Stimulated activated CD4-positive, alpha-beta T cell treated with anti-CD3 and anti-CD28 coated beads, TNF-alpha, amount 100 ng/mL, for 1 hour (primary cell): ENCODE measurements at places on chromosomes 5 and 9.

- DNase-seq, result no peak
These were observed 1.1 kb downstream of the PLK2 start for GRCh38 chr5:58458743-58459145.

- DNase-seq, result no peak
These were observed 89.1 kb upstream of the LIFR start for GRCh38 chr5:38645508-38645907.

DNA sequence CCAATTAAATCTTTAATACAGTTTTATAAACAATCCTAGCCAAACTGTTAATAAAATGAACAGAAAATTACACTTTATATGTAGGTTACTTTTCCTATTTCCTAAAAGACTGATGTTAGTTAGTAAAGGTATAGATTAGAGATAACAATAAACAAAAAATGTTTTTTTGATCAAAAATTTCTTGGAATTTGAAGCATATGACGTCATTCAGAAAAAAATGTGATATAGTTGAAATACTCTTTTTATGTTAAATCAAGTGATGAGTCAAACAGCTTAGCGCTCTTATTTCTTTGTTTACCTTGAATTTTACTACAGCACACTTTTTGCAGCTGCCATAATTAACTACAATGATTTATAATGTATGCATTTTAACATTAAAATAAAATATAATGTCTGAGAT lies 195.8 kb downstream of the SLC12A2 start:
- DNase-seq, result no peak

DNA sequence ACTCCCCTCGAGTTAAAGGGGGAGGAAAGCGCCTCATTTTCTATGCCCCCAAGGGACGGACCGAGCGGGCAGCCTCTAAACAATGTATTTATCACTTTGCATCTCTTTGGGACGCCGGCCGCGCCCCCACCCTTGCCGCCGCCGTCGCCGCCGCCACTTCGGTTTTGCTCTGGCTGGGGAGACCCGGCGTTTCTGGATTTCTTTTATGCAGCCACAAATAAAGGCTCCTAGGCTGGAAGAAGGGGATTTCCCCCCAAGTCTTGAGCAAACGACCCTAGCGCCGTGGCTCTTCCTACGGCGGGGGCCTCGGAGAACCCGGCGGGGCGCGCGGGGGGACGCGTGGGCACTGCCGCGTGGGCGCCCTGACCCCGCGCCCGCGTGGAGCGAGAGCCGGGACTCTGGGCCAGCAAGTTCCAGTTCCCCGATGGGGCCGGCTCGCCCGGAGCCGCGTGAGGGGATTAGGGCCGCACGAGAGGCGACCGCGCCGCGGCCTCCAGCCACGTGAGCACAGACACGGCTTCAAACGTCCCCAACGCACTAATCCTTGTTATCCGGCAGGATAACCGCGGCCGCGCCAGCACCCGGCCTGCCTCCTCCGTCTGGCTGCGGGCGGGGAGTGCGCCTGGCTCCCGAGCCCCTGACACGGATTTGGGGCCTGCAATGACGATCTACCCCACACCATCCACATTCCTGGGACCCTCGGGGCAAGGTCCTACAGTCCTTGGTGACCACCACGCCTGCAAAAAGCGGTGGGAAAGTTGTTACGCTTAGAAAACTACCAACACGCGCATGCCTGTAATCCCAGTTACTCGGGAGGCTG lies 7.9 kb upstream of the NEUROG1 start:
- no peak for DNase-seq

GRCh38 chr5:112669328-112669963 lies 68.2 kb upstream of the APC start:
- DNase-seq, result no peak

- DNase-seq, result no peak
These were observed 298.1 kb downstream of the NR3C1 start for GRCh38 chr5:143105216-143105905.

GRCh38 chr9:83511051-83511450 lies 27.1 kb downstream of the FRMD3 start:
- no peak for DNase-seq

GRCh38 chr9:104927912-104928740 lies at the start of gene ABCA1:
ABCA1 (minus strand) TSS chr9:104928155; CDS start chr9:104903679, 24,476 bp downstream.
- peak; percentile 45 for DNase-seq

- no peak for DNase-seq
These were observed 267.4 kb downstream of the GABRG2 start for GRCh38 chr5:162334944-162335343.

GRCh38 chr9:127629468-127630081 lies 17.5 kb downstream of the STXBP1 start:
- no peak for DNase-seq

DNA sequence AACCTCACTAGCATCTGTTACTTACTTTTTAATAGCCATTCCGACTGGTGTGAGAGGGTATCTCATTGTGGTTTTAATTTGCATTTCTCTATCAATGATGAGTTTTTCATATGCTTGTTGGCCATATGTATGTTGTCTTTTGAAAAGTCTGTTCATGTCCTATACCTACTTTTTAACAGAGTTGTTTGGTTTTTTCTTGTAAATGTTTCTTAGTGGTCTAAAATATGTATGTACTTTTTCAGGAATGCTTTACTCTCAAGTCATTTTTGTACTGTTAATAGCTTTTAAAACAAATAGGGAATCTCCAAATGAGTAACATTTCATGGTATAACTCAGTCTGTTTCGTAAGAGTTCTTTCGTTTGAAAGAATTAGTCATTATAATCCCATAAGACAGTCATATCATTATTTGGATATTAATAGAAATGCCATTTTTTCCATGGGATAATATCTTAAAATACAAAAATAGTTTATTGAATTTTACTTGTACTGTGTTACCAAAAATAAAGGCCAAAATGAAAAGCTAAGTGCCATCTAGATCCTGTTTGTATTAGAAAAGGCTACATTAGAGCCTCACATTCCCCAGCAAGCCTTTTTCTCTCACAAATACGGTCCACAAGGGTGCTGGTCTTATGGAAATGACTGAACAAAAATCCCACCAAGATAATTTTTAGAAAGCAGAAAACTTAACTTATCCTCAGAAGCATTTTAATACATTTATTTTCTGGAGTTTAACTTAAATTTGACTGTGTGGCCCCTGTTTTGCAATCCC lies 247.7 kb downstream of the PJA2 start:
- DNase-seq, result no peak

DNA sequence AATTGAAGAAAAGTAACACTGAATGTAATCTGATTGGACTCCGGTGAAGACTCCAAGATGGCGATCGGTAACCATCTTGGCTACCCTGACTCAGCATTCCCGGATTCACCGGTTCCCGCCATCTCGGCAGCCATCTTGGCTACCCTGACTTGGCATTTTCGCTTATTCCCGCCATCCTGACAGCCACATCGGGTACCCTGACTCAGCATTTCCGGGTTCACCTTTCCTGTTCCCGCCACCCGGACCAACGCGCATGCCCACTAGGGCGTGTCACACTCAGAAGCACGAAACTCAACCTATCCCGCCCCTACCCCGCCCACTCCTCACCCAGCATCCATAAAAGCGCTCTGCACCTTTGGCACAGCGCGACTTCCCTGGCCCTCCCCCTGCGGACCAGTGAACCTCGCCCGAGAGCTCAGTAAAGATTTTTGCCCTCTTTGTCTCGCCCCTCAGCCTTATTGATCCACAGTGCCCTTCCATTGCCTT lies 17.2 kb downstream of the SPTLC1 start:
- peak; percentile 44 for DNase-seq
